DND-41 (cell line): ENCODE measurements at places on chromosomes 4 and X.
A peak's percentile ranks its signal among the peaks of the same experiment; 100 is the strongest.

DNA sequence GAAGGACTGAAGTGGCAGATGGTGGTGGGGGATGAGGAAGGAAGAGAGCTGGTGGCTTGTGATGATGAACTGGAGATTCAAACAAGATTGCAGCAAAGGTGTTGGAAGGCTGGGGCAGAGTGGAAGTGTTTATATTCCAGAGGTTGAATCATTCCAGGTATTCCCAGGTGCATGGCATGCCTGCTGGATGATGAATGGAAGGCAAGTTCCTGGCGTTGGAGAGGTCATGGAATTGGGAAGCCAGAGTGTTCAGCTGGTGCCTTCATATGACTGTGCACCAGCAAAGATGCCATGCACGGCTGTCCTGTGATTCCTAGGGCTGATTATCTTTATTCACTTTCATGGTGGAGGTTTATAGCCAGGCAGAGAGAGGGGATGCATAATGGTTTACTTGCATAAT lies 135.8 kb upstream of the PUDP start:
- DNase-seq: no peak
- no peaks in the 10 kb centered on the region for H3K4me1 ChIP-seq
- no peak overlapping the region for H3K27ac ChIP-seq
- no peaks in the 10 kb centered on the region for H3K27me3 ChIP-seq

- no peak for DNase-seq
- no peaks in the 10 kb centered on the region for H3K36me3 ChIP-seq
- H3K27me3 ChIP-seq: no peaks in the 10 kb centered on the region
- H3K4me3 ChIP-seq: no peak overlapping the region
Observed at GRCh38 chr4:55121246-55121645, 4.1 kb downstream of the KDR start.

GRCh38 chrX:63855896-63856295 lies 70.9 kb upstream of the ARHGEF9 start:
- H3K4me1 ChIP-seq: no peaks in the 10 kb centered on the region
- no peak for DNase-seq
- no peak overlapping the region for H3K4me3 ChIP-seq
- H3K36me3 ChIP-seq: no peaks in the 10 kb centered on the region
- no peak overlapping the region for H3K27ac ChIP-seq
- no peaks in the 10 kb centered on the region for H3K27me3 ChIP-seq

DNA sequence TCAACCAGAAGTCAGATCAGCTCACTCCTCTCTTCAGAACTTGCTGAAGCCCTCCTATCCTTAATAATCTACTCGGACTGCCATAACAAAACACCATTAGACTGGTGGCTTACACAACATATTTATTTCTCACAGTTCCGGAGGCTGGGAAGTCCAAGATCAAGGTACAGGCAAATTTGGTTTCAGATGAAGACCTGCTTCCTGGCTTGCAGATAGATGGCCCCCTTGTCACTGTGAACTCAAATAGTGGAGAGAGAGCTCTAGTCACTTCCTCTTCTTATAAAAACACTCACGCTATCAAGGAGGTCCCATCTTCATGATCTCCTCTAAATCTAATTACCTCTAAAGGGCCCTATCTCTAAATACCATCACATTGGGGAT lies 125.1 kb downstream of the CAMK2D start:
- peak; percentile 15 for DNase-seq
- no peak overlapping the region for H3K27ac ChIP-seq
- no peaks in the 10 kb centered on the region for H3K36me3 ChIP-seq
- peaks cover 33% of the 10 kb centered on the region for H3K27me3 ChIP-seq
- peaks cover 23% of the 10 kb centered on the region for H3K4me1 ChIP-seq

DNA sequence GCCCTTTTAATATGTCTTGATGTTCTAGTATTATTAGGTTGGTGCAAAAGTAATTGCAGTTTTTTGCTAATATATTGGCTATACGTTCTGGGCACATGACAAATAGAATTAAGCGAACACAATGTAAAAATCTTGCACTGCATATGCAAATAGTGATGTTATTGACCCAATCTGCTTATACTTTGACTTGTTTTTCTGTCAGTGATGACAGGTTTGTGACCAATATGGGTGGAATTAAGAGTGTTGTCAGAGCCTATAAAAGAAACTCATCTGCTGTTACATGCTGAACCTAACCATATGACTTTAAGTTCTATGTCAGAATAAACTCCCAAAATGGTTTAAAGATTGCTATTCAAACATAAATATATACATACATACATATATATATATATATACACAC lies 30.7 kb upstream of the HPGD start:
- no peaks in the 10 kb centered on the region for H3K4me1 ChIP-seq
- H3K4me3 ChIP-seq: no peak overlapping the region
- no peak overlapping the region for H3K27ac ChIP-seq
- no peaks in the 10 kb centered on the region for H3K36me3 ChIP-seq
- DNase-seq: no peak
- no peaks in the 10 kb centered on the region for H3K27me3 ChIP-seq

DNA sequence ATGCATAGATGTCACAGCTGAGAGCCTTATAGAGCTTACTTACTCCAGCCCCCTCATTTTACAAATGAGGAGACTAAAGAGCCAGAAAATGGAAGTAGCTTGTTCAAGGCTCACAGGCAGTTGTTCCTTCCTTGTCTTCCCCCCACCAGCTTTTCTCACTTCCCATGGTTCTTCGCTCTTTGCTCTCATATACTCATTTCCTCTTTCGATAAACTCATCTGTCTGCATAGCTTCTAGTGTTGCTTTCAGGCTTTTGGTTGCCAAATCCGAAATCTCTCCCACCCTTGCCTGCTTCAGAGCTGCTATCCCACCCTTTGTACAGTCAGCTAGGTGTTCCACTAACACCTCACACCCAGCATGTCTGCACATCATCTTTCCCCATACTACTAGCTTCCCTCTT lies 25.0 kb upstream of the GJB1 start:
- peak overlapping the region; percentile 88 for H3K27ac ChIP-seq
- no peaks in the 10 kb centered on the region for H3K27me3 ChIP-seq

DNA sequence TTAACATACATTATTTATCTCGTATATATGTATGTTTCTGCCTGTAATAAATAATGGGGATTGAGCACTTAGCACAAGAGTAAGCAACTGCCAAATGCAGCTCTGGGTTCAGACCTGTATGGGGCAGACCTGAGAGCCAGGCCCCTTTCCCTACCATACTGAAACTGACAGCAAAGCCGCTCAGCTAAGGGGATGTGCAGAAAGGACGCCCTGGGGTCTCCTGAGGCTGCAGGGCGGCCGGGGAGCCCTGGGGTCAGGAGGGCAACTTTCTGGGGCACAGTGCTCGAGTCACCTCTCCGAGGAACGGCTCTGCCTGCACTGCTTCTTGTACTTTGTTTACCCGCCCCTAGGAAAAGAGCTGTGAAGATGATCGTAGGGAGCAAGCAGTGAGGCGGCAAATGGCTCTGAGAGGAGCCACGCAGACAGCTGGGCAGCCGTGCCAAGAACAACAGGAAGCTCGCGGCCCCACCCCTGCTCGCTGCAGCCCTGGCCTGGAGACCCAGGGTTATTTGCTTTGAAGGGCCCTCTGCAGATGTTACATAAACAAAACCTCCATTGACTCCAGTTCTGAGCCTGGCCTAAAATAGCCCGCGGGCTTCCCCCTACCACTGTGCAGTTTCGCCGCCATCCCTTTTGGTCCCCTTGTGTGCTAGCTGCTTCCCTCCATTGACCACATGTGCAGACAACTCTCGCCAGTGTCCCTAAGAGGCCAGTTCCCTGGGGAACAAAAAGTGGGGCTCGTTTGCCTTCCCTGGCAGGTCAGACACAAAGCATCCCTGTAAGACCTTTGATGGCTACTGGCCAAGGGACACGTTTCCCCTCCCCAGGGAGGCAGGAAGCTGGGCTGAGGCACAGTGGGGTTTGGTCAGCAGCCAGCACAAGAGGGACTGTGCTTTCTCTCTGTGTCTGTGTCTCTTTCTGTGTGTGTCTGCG lies 111.3 kb upstream of the LNX1 start:
- H3K4me3 ChIP-seq: no peak overlapping the region
- no peaks in the 10 kb centered on the region for H3K4me1 ChIP-seq
- no peaks in the 10 kb centered on the region for H3K36me3 ChIP-seq
- DNase-seq: no peak
- no peak overlapping the region for H3K27ac ChIP-seq

DNA sequence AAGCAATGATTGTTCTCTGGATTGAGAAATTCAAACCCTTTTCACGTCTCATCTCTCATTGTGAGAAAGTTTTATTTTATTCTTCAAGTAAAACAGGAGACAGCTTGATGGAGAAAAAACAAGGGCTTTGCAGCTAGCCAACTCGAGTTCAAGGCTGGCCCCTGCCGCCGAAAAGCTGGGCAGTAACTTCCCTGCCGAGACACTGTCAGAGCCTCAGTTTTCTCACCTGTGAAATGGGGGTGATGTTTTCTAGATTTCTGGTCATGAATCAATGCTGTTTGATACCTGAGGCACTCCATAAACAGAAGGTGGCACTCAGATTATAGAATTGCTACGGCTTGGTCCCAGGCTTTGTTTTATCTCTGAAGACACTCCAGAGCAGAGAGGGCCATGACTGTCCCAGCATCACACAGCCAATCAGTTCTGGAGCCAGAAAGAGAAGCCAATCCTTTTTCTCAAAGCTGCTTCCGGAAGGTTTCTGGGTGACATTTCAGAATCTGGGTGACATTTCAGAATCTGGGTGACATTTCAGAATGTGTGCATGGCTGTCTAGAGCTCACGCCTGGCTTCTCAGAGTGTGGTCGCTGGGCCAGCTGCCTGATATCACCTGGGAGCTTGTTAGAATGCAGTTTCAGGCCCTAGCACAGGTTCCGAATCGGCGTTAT lies 33.2 kb downstream of the HMX1 start:
- no peak for DNase-seq
- no peaks in the 10 kb centered on the region for H3K36me3 ChIP-seq
- no peak overlapping the region for H3K27ac ChIP-seq
- H3K4me1 ChIP-seq: no peaks in the 10 kb centered on the region
- no peaks in the 10 kb centered on the region for H3K27me3 ChIP-seq

DNA sequence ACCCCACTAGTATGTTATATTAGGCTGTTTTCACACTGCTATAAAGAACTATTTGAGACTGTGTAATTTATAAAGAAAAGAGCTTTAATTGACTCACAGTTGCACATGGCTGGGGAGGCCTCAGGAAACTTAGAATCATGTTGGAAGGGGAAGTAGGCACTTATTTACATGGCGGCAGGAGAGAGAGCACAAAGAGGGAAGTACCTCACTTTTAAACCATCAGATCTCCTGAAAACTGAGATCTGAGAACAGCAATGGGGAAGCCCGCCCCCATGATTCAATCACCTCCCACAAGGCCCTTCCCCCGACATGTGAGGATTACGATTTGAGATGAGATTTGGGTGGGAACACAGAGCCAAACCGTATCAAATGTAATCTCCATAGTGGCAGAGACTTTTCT lies 45.4 kb upstream of the XK start:
- no peak for DNase-seq
- no peak overlapping the region for H3K4me3 ChIP-seq
- no peaks in the 10 kb centered on the region for H3K27me3 ChIP-seq
- no peak overlapping the region for H3K27ac ChIP-seq
- H3K36me3 ChIP-seq: no peaks in the 10 kb centered on the region

DNA sequence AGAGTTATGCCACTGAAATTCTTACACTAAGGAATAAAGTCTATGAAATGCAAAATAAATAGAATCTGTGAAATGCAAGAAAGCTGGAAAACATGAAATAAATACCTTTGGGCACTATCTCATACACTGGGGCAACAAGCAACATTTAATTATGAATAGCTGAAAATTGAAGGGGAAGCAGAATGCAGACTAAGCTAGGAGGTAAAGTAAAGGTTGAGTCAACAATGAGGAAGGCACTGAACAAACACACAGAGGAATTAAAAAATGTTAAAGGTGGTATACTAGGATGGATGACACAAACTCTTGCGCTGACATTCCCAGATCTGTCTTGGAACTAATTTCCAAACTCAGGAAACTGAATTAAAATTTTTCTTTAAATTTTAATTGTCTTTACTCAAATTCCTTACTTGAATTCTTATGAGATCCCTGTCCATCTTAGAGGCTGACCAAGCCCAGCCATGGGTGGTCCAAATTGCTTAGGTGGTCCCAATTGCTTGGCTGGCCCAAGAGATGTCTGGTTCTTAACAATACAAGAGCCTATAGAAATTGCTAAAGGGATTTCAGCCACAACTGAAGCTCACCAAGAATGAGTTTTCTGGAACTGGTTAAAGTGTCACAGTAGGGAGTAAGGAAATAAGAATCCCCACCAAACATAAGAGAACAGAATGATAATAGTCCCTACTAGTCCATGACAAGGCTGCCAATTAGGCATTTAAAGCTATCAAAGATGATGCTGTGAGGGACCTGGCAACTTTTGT lies 41.3 kb upstream of the ZCCHC13 start:
- H3K27ac ChIP-seq: no peak overlapping the region
- no peaks in the 10 kb centered on the region for H3K27me3 ChIP-seq
- no peaks in the 10 kb centered on the region for H3K4me1 ChIP-seq
- no peak overlapping the region for H3K4me3 ChIP-seq
- H3K36me3 ChIP-seq: peaks cover 64% of the 10 kb centered on the region

DNA sequence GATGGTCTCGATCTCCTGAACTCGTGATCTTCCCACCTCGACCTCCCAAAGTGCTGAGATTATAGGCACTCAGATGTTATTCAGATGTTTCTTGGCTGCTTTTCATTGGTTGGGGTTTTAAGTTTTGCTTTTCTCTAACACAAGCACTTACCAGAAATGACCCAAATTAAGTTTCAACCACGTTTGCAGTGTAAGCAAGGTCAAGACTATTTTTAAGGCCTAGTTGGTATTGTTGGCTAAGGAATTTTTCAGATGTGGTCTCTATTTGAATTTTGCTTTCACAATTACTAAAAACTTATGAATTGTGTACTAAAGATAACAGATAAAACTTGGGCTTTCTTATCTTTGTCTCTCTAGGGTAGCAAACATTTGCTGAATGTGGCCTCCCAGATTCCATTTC lies 1756.9 kb upstream of the TENM3 start:
- H3K4me1 ChIP-seq: peaks cover 6% of the 10 kb centered on the region; the same call in 1 of the 2 replicates
- DNase-seq: no peak
- no peaks in the 10 kb centered on the region for H3K27me3 ChIP-seq
- no peak overlapping the region for H3K4me3 ChIP-seq
- no peaks in the 10 kb centered on the region for H3K36me3 ChIP-seq
- no peak overlapping the region for H3K27ac ChIP-seq

GRCh38 chr4:159540501-159540900 lies 437.6 kb downstream of the RAPGEF2 start:
- H3K36me3 ChIP-seq: no peaks in the 10 kb centered on the region
- no peak overlapping the region for H3K27ac ChIP-seq
- DNase-seq: no peak

DNA sequence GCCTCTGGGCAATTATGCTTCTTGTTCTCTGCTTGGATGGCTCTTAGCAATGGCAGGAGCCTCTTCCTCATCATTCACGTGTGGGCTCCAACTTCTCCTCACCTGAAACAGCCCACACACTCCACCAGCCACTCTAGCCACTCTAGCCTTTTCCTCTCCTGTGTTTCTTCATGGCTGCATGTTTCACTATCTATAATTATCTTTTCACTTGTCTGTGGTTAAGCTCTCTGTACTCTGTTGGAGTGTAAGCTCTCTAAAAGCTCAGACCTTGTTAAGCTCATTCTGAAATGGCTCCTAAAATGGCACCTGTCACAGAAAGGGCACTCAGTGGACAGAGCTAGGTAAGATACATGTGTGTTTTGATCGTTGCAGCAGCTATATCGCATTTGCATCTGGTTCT lies 80.0 kb downstream of the SH3KBP1 start:
- H3K4me3 ChIP-seq: no peak overlapping the region
- peak overlapping the region; percentile 63 for H3K27ac ChIP-seq
- DNase-seq: no peak
